ENCODE measurements at places on chromosomes 6 and 20.

- DNase-seq: no peak
Measured at GRCh38 chr6:158661156-158661685, 11.4 kb downstream of the SYTL3 start.

- DNase-seq: peak; percentile 60
Measured at GRCh38 chr6:3159805-3160781, 2.7 kb upstream of the TUBB2A start.

DNA sequence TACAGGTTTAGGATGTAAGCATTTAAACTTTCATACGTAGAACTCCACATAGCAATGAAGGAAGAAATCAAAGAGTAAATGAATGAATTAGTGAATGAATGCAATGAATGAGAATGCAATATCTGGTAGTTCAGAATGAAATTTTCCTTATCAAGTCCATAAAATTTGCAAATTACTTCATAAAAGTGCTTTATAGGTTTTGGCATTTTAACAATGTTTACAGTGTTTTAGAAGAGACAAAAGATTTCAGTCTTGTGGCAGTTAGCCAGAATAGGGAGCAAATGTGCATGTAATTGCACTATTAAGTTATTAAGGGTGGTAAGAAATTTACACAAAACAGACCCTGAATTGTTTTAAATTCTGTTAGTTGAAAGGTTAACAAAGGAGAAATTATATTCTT lies 739.4 kb upstream of the FLRT3 start:
- DNase-seq: no peak

DNA sequence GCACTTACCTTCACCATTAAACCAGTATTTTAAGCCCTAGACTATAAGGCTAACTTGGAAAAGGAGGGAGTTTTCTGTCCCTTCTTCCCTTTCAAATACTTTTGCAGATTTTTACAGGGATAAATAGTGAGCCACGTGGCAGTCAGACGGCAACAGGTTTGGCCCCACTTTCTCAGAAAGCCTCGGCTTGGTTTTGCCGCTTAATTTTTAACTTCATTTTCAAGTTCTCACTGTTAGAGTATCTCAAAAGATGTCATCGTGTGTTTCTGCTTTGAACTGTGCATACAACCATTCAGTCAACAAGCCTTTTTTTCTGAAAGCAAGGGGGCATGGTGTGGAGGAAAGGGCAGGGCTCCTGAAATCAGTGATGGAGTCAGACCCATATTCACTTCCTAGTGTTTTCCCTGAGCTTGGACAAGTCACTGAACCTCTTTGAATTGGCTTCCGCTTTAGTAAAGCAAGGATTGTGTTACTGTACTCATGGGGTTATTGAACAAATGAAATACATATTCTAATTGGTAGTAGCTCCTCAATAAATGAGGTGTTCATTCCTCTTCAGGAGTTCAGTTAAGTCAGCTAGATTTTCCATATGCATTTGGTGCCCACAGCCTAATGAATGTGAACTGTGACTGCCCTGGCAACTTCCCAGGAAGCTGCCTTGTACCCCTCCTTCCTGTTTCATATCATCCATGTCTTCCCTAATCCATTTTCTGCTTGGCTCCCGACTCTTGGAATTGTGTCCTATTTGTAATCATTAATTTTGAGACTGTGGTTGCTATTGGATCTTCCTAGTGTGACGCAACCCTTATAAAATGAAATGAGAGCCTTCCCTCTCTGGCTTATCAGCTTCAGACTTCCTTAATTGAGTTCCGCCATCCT lies at the start of gene SLC17A2:
Gene SLC17A2 (minus strand): TSS at position 160 of the 879 bp plus-strand sequence. CDS start 4,895 bp downstream, outside the sequence.
- DNase-seq: no peak

GRCh38 chr20:13102237-13102636 lies 93.5 kb downstream of the SPTLC3 start:
- no peak for DNase-seq

DNA sequence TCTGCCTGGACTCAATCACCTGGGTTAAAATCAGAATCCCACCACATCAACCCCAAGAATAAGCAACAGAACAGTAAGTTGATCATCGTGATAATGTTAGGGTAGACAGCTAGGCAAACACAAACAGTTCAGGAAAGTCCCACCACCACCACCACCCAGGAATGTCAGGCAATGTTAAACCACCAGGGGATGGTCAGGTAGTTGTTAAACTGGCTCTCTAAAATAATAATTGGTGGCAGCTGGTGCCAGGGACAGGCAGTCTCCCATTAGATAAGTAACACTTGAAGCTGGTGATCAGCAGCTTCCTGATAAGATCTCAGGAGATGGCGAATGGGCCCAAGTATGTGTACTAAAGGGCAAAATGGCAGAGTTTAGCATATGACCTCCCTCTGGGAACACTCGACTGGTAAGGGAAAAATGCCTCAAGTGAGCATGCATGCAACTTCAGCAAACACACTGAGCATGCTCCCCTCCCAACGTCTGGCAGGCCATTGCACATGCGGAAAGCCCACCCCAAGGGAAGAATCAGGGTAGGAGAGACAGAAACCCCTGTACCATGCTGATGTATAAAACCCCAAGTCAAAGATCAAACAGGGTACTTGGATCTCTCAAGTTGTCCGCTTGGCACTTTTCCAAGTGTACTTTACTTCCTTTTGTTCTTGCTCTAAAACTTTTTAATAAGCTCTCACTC lies 66.6 kb downstream of the IPCEF1 start:
- no peak for DNase-seq

- DNase-seq: no peak
Measured at GRCh38 chr6:151763938-151764680, 43.4 kb upstream of the ESR1 start.

DNA sequence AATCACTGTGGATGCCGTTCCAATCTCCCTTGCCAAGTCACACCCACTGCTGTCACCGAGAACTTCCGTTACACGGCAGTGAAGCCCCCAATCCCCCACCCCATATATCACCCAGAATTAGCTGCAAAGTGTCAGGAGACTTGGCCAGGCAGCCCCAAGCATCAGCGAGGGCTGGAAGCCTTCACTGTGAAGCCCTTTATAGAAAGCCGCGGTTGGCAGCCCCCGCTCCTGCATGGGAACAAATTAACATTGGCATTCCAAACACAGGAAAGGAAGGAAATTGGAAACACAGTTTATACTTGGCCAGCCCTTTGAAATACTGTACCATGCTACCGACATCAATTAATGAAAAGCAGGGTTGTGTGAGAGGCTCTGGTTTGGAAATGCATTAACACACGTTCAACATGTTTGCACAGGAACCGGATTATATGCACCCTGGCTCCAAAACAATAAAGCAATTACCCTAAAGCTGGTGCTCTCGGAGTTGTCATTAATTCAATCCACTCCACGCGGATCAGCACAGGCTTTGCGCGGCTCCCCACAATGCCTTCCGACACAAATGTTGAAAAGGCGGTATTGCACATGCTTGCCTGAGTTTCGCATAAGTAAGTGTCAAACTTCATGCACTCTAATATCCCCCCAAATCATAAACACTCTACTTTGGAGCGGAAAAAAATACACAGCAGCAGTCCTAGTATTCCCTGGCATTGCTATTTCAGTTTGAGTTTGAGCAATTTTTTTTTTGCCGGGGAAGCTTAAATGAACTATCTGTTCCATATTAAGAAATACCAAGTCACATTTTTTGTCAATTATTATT lies 7.1 kb downstream of the BMP7 start:
- no peak for DNase-seq

DNA sequence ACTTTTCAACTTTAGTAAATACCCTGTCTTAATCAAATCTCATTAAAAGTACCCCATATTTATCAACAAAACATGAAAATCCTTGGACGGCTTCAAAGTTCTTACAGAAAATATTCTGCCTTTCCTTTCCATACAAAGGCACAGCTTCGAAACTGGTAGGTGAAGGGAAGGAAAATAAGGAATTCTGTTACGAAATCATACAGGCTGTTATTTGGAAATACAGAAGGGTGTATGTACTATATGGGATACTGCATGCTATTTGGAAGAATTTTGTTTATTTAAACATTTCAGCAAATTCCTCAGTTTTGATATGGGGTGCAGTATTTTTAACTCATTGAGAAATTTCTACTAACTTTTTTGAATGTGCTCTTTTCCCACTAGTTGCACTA lies 138.4 kb upstream of the BTN3A2 start:
- DNase-seq: no peak

GRCh38 chr6:93021235-93021915 lies 398.0 kb downstream of the EPHA7 start:
- no peak for DNase-seq

GRCh38 chr20:2138396-2138795 lies 36.8 kb downstream of the STK35 start:
- DNase-seq: no peak

GRCh38 chr6:125839471-125839870 lies 48.7 kb downstream of the NCOA7 start:
- DNase-seq: no peak

DNA sequence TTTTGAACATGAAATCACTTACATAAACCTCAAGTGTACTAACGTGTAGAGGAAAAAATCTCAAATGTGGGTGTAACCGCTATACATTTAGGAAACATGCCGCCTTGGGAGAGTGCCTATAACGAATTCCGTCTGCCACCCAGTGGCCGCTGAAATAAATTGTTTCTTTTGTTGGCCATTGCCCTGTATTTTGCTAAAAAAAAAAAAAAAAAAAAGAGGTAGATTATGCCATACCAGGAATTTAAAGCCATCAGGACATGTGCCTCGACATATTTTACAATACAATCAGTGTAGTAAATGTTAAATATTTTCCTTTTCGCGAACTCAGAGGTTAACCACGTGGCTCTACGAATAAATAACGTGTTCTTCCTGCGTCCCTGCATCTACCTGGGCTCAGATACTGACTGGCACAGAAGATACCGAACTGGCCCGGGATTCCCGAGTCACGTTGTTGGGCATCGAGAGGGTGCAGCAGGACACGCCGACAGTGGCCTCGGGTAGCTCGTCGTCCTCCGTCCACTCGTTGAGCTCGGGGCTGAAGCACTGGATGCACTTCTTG lies 14.3 kb downstream of the KLHL31 start:
- peak; percentile 36 for DNase-seq

GRCh38 chr6:129558248-129558647 lies 151.7 kb downstream of the ARHGAP18 start:
- no peak for DNase-seq

GRCh38 chr6:135880066-135880972 lies 28.8 kb downstream of the PDE7B start:
- peak; percentile 37 for DNase-seq

DNA sequence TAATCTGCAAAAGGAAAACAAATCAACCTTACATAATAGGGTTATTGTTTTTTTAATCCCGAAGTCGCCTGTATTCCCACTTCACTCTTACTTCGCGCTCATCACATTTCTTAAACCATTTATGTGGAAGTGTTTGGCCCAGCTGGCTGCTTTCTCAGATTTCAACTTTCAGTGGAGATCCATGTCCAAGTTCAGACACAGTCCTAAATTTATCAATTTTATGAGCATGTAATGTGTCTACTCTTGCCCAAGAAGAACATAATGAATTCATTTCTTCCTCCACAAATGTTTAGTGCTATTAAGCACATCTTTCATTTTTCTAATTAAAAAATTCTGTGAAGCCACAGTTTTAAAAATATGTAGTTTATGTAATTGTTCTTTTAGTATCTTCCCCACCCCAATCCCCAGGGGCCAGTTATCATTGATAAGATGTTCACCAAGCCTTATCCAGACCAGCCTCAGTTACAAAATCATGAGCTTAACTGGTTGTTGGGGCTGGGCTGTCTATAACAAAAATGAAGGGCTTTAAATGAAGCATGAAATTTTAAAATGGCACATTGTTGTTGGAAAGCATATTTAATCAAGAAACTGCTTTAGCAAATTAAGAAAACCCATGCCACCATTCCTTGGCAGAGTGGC lies 151.7 kb downstream of the UST start:
- no peak for DNase-seq

GRCh38 chr6:34158876-34159275 lies 13.0 kb upstream of the GRM4 start:
- no peak for DNase-seq

GRCh38 chr6:34617231-34617630 lies 61.1 kb upstream of the SPDEF start:
- DNase-seq: no peak

- DNase-seq: no peak
Measured at GRCh38 chr6:79426625-79427278, 110.5 kb downstream of the LCA5 start.

- DNase-seq: no peak
Measured at GRCh38 chr20:44496976-44497375, 21.3 kb downstream of the TTPAL start.

GRCh38 chr6:137497721-137498463 lies 3.7 kb upstream of the OLIG3 start:
- no peak for DNase-seq

DNA sequence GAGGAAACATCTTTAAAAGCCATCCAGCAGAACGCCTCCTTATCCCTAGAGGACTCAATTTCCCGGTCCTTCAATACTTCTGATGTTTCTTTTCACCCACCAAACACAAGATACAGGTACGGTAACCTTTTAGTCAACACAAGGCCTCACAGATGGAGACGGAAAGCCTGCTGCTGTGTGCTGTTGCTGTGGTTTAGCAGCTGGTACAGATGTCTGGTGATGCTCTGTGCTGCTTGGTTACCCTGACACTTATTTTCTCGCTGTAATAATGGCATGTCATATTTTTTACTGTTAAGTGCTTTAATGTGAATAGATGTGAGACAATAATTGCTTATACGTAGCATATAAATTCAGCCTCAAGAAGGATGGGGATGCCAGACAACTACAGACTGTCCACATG lies 25.3 kb downstream of the GMDS start:
- no peak for DNase-seq

DNA sequence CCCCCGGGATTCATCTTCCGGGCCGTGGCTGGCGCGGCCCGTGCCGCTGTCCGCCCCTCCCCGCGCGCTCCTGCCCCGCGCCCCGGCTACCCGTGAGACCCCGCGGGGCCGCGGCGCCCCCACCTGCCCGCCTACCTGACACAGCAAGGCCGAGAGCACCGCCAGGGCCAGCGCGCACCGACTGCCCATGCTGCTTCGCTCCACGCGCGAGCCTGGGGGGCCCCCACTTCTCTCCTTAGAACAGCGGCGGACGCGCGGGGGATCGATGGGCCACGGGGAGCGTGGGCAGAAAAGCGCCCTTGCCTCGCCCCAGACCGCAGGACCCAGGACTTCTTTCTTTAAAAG lies 955 bp downstream of the DLL1 start:
- no peak for DNase-seq

DNA sequence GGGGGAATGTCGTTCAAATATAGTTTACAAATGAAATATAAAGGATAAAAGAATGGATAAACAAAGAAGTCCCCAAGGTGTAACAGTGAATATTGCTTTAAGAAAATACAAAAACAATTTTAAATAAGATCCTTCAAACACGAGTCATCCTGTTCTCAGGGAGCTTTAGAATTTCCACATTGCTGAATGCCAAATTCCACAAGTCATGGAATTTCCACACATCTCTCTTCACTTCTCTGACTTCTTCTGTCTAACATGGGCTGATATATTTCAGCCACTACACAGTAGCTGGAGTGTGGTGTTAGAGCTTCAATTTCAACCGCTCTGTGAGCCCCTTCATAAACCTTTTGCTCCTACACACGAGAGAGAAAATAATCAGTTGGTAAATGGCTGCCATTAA lies 28.0 kb downstream of the IL22RA2 start:
- DNase-seq: no peak

DNA sequence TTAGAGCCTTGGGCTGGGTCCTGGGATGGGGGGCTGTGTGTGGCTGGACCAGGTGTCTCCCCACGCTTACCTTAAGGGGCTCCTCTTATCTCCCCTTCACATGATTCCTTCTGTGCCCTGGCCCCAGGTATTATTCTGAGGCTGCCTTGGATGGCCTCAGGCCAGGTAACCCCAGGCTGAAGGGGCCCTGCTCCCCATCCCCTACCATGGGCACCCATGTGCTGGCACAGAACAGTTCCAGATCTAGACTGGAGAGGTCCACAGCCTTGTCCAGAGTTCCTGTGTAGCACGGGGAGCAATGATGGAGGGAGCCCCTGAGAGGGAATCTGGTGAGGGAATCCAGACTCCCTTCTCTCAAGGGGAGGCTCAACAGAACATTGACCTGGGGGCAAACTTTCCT lies 32.1 kb downstream of the MOCS1 start:
- no peak for DNase-seq

All from T-helper 2 cell (primary cell).